ENCODE measurements at places on chromosomes 12 and 14.

DNA sequence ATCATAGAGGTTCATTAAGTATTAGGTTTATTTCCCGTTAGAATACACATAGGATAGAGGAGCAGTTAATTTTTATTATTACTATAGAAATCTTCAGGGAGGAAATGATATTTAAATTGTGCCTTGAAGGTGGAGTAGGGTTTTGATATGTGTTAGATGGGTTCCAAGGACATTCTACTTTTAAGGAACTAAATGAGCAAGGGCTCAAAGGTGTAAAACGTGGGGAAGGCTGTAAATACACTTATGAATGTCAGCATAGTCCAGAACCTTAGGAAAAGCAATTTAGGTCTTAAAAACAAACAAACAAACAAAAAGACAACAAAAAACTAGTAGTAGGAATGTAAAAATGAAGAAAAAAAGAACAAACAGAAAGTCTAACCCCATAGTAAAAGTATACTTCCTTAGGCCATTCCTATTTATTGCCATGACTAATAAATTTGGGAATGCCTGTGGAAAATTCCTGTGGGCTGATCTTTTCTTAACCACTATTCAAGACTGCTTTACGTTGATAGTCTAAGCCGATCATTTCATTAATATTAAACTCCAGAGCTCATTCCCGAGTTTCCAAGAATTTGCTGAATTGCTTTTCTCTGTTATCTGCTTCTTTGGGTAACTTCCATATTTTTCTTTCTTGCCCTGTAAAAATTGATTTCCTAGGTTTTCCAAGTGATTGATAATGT is 180.3 kb downstream of the RAD51B start:
- DNase-seq: no peak

DNA sequence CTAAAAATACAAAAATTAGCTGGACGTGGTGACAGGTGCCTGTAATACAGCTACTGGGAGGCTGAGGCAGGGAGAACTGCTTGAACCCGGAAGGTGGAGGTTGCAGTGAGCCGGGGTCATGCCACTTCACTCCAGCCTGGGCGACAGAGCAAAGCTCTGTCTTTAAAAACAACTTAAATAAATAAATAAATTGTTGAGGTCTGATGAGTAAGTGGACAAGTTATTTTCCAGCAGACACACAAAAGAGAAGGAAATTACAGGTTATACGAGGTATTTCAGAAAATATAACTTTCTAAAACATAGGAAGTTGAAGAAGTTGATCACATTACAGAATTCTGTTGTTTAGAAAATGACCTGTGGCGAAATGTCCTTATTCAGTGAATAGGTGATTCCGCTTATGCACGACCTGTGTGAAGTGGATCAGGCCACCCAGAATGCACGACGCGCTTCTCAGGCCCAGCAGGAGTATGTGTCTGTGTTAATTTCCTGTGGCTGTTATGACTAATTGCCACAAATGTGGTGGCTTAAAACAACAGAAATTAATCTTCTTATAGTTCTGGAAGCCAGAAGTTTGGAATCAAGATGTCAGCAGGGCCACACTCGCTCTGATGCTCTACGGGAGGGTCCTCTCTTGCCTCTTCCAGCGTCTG is 38.1 kb downstream of the P2RX7 start:
- no peak for DNase-seq

DNA sequence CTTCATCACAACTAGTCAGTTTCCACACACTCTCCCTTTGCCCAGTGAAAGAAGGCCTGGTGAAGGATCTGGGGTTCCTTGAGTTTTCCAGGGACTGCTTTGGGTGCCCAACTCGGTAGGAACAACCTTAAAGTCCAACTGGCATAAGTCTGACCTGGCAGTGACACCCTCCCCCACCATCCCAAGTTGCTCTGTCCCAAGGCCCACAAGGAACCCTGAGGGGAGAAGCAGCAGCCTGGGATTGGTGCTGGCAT is 1.6 kb downstream of the KMT2D start:
- no peak for DNase-seq

GRCh38 chr14:65303899-65304222 is 108.7 kb upstream of the FUT8 start:
- DNase-seq: no peak

GRCh38 chr12:55744340-55745030 is 1.6 kb downstream of the GDF11 start:
- peak; percentile 26 for DNase-seq

GRCh38 chr14:47442211-47442610 is 233.2 kb downstream of the MDGA2 start:
- peak; percentile 3 for DNase-seq

GRCh38 chr14:106459971-106460730 is 933.8 kb downstream of the TMEM121 start:
- peak; percentile 30 for DNase-seq

DNA sequence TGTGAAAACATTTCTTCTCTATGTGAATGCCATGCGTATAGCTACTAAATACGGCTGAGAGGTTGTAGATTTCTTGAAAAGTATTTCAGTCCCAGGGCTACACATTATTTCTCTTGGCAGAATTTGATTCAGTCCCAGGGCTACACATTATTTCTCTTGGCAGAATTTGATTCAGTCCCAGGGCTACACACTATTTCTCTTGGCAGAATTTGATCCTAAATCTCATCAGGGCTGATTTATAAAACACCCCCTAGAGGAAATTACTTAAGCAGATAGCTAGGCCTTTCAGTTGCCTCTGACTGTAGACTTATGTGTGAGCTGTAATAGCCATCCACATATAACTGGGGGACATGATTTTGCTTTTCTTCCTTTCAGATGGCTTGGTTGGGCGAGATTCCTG is 50.4 kb downstream of the AK7 start:
- DNase-seq: no peak

- no peak for DNase-seq
These were observed 474.7 kb downstream of the SLC16A7 start for GRCh38 chr12:60070552-60070951.

- no peak for DNase-seq
These were observed 15.3 kb downstream of the TAOK3 start for GRCh38 chr12:118357257-118358007.

DNA sequence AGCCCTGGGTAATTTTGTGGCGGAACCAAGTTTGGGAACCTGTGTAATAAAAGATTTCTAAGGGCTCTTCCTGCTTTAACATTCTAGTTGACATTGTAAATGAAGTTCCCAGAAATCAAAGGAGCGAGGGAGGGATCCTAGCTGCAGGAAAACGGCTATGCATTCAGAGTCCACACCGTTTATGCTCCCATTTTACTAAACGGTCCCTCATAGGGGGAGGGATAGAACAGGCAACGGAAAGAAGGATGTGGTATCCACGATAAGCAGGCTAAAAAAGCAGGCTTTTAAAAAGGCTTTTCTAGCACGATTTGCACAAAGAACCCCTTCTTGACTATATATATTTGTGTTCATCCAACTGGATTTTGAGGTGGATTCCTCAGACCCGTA is 559 bp downstream of the SYNJ2BP start:
- DNase-seq: no peak

DNA sequence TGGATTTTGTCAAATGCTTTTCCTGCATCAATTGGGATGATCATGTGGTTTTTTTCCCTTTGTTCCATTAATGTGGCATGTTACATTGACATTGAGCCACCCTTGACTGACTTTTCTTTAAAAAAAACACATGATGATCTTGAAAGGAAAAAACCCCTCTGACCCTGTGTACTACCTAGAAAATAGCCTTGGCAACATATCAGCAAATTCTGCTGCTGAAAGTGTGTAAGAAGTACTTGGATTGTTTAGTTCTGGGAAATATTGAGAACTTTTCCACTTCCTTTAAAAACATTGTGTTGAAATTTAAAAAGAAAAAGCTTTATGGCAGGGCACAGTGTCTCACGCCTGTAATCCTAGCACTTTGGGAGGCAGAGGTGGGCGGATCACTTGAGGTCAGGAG is 20.7 kb downstream of the ACACB start:
- no peak for DNase-seq

DNA sequence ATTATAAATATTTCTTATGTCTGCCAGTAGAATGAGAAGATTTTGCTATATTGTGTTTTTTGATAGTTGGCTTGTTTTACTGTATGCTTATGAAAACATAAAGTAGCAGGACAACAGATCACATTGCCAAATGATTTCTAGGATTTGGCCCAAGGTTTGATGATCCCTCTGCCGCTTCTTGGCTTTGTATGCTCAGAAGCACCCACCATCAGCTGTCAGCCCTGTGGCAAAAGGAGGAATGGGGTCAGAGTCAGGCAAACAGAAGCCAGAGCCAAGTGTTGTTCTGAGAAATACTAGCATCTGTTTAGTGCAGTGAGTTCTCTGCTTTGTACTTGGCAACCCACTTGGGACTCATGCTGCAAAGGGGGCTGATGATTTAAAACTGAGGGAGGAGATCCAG is 152.2 kb downstream of the PDE3A start:
- DNase-seq: no peak

- DNase-seq: no peak
These were observed 95.8 kb downstream of the STXBP6 start for GRCh38 chr14:24954037-24954699.

DNA sequence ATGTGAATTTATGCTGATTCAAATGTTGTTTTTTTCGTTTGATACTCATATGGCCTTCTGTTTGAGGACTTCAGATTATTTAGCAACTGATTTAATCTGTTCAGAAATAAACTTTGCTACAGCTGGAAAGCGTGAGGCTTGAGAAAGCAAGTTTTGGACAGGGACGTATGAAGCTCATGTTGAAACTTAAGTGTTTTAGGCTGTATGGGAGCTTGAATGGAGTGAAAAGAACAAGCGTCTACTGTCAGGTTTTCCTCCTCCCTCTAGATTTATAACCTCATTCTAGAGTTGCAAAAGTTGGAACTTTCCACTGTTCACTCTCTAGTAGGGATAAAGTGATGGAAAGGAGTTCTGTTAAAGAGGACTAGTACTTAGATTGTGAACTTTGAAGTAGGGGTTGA is 1.0 kb downstream of the PRPF39 start:
- DNase-seq: no peak

GRCh38 chr14:50677527-50678063 is 9.5 kb upstream of the SAV1 start:
- no peak for DNase-seq

DNA sequence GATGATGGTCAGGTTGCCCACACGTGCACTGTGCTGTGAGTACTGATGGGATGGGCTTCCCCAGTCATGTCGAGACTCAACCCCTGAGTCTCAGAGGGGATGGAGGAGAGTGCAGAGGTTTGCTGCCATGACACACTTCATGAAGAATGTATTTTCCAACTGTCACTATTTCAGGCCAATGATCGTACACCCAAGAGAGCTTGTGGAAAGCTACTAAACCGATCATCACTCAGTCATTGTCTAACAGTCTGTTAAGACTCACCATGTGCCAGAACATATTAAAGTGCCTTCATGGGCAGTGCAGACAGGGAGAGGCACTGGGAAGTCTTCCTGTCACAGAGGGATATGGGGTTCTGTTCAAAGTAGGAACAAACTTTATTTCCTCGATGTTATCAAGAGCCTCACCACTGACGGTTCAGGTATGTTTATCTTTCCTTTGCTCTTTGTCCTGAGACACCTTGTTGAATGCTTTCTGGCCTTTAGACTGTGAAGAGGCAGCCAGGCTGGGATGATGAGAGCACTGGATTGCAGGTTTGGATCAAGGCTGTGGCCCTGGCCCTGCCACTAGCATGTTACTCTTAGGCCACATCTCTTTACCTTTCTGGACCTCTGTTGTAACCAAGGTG is 41.6 kb upstream of the NTF3 start:
- no peak for DNase-seq

GRCh38 chr12:106179086-106179485 is 40.3 kb upstream of the NUAK1 start:
- peak; percentile 97 for DNase-seq

DNA sequence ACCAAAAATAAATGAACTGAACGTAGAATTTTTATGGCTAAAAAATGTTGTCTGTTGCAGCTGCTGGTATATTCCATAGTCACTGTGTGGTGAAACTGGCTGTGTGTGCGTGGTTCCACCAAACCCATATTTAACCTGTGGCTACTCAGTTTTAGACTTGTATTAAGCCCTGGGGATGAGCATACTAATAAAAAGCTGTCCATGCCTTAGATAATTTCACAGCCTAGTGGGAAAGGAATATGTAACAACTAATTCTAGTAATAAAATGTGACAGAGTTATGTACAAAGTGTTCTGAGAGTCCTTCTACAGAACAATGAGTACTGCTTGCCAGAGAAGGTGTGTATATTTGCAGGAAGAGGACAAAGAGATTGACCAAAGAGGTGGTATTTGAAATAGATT is 125.5 kb downstream of the TMTC3 start:
- no peak for DNase-seq

DNA sequence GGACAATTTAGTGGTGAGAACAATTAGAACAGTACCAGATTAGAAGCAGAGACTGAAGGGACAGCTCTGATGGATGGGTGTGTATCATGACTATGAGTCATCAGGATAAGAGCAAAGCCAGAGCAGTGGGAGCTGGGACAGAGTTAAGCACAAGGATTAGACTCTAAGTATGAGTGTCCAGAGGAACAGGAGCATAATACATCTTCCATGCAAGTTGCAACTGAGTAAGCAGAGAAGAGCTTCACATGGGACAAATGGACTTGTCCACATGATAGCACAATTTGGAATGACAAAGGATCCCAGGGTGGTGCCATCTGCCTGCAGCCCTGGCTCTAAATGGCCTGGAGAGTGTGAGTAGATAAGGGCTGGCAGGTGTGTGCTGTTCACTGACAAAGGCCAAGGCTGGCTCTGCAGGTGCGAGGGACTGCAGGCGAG is 226.4 kb upstream of the CAND1 start:
- DNase-seq: peak; percentile 29

- DNase-seq: no peak
These were observed 90.1 kb downstream of the LRRK2 start for GRCh38 chr12:40314927-40315326.

- DNase-seq: no peak
These were observed 31.7 kb upstream of the KCNH3 start for GRCh38 chr12:49507139-49507538.

DNA sequence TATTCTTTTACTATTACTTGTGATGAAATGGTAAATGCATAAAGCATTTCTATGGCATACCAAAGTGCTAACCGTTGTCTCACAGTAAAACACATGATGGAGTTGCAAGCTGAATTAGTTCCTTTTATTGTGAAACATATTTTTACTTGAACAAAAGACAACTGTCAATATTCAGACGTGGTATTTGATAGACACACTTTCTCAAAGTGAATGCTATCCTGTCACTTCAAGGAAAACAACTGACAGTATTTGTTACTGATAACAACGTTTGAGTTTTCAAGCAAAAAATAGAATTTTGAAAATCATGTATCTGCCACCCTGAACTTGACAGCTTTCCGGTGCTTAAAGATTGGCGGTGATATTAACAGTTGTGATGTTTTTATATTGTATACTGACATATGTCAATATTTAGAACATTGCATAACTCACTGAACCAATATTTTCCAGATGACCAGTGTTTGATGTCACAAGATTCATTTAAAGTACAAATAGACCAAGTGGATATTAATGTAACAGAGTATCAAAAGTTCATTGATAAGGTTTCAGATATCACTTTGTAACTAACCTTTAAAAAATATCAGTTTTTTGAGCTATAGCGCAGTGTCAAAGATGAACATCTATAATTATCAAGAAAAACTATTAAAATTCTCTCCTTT is 153.4 kb upstream of the AEBP2 start:
- no peak for DNase-seq
